ENCODE measurements at places on chromosomes 2 and 18.
A peak's percentile ranks its signal among the peaks of the same experiment; 100 is the strongest.

DNA sequence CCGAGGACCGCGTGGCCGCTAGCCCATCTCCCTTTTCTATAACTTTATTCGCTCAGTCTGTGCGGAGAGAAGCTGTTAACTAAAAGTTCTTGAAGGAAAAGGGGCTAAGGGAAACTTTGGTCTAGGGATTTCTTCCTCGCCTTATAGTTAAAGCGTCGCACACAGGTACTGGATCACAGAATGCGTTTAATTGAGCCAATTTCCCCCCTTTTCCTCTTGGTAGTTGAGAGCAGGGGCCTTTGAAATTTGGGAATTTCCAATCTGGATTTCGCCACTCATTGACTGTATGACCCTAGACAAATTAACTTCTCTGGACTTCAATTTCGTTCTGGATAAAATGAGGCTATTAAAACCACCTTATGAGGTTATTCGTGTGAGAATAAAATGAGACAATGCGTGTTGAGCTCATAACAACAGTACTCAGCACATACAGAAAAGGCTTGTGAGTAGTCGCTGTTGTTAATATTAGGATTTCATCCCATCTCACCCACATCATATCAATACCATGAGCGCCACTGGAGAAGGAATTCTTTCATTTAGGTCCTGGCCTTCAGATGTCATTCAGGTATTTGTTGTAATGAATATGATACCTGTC lies 763 bp upstream of the OLA1 start:
- DNase-seq: no peak

GRCh38 chr2:44291281-44292248 lies 16.3 kb downstream of the SLC3A1 start:
- peak; percentile 40 for DNase-seq

GRCh38 chr2:12513339-12513738 lies 203.4 kb upstream of the TRIB2 start:
- DNase-seq: no peak

DNA sequence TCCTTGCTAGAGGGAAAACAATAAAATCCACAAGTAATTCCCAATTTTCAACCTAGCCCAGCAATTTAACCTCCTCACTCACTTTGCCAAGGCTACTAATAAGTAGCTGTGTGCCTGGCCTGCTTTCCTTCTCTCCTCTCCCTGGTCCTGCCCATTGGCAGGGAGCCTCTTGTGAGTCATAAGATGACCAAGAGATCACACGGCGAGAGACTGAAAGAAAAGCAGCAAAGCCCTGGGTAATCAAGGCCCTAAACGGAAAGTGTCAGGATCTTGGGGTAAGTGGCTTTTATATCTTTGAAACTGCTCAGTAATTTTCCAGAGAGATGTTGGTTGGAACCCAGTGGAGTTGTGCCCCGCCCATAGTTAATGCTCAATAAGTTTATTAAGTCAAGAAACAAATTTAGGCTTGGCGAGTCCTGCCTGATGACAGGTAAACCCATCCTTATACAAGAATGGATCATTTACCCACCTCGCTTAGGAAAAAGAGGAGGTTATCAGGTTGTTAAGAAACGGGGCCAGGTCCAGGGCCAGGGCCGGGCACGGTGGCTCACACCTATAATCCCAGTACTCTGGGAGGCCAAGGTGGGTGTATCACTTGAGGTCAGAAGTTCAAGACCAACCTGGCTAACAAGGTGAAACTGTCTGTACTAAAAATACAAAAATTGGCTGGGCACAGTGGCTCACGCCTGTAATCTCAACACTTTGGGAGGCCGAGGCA lies 10.0 kb upstream of the ADAM17 start:
- DNase-seq: no peak

GRCh38 chr2:131103165-131103564 lies 2.0 kb upstream of the PLEKHB2 start:
- DNase-seq: no peak

DNA sequence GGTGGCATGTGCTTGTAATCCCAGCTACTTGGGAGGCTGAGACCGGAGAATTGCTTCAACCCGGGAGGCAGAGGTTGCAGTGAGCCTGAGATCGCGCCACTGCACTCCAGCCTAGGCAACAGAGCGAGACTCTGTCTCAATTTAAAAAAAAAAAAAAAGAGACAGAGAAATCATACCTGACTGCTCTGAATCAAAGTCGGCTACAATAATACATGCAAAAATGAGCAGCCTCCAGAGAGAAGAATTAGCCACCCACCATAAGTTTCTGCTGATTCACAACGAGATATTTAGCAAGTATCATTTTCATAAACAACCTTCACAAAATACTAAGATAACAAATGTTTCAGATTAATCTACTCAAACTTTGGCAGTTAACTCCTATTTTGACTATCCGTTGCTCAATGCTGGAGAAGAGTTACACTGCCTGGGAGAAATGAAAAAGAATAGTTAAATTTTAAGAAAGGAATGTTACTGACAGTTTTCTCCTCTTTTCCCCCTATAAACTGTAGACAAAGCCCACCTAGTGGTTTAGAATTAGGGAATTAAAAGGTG lies 1.5 kb downstream of the OSBPL1A start:
- no peak for DNase-seq

DNA sequence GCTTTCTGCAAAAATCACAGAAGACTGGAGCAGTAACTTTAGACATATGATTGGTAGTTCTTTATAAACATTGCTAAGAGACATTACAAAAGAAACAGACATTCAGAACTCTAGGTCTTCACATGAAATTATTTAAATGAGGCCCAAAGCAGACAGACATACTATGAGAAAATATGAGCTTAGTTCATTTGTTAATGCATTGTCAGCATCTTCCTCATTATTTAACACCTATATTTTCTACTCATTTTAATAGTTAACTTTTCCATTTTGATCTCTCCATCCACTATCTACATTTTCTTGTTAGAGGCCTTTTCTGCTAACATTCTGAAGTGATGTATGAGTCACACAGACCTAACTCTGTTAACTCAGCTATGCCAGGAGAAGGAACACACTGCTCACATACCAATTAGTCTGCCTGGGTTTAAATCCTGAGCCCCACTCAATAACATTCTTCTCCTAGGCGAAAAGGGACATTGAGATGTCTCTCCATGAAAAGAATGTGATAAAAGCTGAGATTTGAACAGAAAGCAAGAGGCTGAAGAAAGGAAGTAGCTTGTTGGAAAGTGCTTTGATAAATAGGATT lies 400.3 kb upstream of the PKDCC start:
- DNase-seq: no peak

- DNase-seq: no peak
These were observed 93.5 kb downstream of the SCN3A start for GRCh38 chr2:165110394-165110793.

DNA sequence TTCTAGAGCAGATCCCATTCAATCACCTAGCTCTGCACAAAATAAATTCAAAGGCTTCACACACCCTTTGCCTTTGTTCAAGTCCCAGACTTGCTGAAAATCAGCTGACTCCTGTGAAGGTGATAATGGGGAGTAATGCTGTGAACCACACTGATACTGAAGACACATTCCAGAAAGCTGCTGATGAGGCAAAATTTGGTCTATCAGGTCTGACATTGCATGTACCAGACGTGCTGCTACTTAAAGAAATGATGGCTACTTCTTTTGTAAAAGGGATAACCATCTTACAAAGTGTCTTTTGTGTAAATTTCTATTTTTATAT lies 7.8 kb upstream of the CTIF start:
- no peak for DNase-seq

- DNase-seq: no peak
These were observed 158.3 kb downstream of the RTN4 start for GRCh38 chr2:54891909-54892308.

DNA sequence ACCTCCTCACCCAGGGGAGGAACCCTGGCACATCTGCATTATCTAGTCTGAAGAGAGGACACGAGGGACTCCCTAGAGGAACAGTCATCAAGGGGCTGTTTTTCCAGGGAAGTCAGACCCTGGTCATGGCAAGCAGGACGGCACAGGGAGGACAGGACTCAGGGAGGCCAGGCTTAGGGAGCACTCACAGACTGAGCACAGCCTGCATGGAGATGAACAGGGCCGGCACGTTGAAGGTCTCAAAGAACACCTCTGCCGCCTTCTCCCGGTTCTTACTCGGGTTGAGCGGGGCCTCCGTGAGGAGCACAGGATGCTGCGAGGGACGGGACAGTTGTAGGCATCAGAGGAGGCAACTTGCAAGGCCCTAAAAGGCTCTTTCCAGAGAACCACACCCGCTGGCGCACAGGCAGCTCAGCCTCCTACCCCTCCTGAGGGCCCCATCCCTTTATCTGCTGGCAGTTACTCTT lies 5.1 kb downstream of the ACTR1B start:
- DNase-seq: no peak

DNA sequence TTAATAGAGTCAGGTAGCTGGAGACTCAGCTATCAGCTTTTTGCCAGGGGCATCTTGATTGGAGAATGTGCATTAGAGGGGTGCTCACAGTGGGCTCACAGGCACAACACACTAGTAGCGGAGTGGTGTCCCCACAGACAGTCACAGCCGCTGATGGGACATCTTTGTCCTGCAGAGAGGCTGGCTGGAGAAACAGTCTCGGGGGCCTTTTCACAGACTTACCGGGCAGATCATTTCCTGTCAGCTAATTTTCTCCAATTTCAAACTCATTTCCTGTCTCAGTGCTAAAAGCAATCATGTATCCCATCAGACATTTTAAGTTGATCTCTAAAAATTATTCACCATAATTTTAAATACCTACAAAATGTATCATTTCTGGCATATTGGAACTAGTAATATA lies 562.6 kb downstream of the DCDC2C start:
- DNase-seq: no peak

GRCh38 chr2:6384341-6384740 lies 481.4 kb downstream of the CMPK2 start:
- no peak for DNase-seq

DNA sequence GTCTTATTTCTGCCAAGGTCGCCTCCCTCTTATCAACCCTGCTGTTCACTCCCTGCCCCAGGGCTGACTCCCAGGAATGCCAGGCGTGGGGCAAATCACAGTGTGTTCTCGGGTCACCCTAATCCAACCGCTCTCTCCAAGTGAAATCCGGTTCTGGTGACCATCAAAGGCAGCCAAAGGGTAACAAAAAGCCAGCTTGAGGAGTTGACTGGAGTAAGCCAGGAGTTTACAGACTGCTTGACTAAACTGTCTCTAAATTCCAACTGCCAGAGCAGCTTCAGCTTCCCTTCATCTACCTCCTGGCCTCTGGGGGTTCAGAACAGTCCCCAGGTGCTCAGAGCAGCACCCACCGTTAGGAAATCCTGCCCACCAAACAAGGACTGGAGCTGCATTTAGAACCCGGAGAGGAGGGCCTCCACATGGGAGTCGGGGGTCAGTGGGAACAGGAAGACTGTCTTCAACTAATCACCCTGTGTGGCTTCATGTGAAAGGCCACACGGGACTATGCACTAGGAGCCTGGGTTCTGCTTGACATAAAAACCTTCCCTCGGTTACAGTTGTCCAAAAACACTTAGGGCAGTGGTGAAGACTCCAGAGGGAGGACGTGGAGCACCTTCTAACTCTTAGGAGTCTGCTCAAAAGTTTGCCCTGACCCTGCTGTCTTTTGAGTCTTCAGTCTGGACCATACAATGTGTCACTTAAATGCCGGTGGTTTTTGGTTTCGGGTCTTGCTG lies 24.2 kb upstream of the MCFD2 start:
- no peak for DNase-seq

DNA sequence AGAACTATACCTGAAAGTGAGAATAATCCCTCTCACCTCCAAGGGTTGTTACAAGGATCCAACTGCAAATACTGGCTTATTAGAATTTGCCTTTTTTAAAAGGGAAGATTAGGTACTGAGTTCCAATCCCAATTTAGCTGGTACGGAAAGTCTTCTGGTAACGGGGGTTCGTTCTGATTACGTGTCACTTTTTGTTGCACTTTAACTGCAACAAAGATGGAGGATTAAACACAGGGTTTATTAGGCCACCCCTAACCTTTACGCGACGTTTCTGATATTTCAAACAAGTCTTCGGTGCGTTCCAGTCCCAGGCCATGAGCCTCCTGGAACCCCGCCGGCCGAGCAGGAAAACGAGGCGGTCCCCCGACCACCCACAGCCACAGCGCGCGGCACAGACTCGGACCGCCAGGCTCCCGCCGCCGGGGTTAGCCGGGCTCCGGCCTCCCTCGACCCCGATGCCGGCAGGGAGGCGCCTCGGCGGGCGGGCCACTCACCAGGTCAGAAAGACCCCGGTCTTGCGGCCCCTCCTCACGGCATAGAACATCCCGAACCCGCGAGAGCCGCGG lies 411 bp downstream of the RNASEH1 start:
- peak; percentile 40 for DNase-seq

DNA sequence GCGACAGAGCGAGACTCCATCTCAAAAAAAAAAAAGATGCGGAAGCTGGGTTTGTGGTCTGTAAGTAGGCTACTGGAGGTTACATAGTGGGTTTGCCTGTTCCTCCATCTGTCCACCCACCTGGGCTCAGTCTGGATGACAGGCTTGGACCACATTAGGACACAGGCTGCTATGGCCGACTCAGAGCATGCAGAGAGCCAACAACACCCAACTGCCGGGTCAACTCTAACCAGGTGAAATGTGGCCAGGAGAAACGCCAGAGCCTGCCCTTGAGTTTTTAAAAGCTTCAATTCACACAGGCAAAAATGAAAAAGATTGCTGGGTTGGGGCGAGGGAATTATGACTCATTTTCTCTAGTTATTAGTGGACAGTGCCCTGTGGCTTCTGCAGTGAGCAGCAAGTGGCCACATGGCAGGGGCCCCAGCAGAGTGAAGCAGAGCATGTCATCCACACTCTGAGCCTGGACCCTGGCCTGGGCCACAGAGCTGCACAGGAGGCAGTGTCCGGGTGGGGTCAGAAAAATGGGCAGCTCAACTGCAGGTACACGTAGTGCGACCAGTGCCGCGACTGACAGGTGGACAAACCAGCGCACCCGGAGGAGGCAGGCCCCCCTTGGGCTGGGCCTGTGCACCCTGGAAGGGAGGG lies 67.4 kb downstream of the BIN1 start:
- no peak for DNase-seq

- no peak for DNase-seq
These were observed 32.8 kb downstream of the SOWAHC start for GRCh38 chr2:109646961-109647360.

GRCh38 chr2:20539133-20539719 lies 92.4 kb downstream of the RHOB start:
- DNase-seq: no peak

- no peak for DNase-seq
These were observed 189.9 kb upstream of the NDUFV2 start for GRCh38 chr18:8912348-8913326.

GRCh38 chr2:109452318-109453305 lies 161.2 kb downstream of the SEPTIN10 start:
- no peak for DNase-seq

DNA sequence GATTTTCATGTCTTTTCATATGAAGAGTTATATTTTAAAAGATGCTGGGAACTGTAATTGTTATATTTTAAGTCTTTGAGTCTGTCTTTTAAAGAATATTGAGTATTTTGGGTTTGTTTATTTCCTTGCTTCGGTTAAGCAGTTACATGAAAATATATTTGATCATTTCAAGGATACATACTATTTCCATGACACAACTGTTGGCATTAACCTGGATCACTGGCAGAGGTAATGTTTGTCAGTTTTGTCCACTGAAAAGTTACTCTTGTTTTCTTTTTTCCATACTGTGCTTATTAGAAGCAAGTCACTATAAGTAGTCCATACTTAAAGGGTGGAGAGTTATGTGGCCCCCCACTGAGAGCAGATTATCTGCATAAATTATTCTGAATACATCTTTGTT lies 1142.0 kb upstream of the TMEFF2 start:
- no peak for DNase-seq
